ENCODE measurements at places on chromosomes 7 and 10.

- no peaks in the 10 kb centered on the region for H3K27me3 ChIP-seq
- DNase-seq: no peak
- H3K4me1 ChIP-seq: peaks cover 22% of the 10 kb centered on the region
- H3K27ac ChIP-seq: peak overlapping the region; percentile 93
Observed at GRCh38 chr7:107891636-107892366, 818 bp downstream of the DLD start.

DNA sequence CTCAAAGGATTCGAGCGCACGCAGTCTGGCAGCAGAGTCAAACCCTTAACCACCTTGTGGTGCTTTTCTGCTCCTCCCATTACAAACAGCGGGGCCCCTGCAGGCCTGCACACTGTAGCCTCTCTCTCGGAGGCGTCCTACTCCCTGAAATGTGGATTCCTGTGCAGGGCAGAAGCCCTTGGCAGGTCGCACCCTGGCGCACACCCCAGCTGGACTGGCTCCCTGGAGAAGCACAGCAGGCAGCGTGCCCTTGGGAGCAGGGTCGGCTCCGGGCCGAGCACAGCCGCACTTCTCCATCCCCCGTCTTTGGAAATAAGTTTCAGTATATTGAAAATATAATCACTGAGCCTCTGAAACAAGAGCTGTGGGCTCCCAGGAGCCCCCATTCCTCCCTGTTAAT, 144.1 kb downstream of the C10orf105 start:
- no peak overlapping the region for H3K27ac ChIP-seq
- no peak for DNase-seq
- no peaks in the 10 kb centered on the region for H3K36me3 ChIP-seq
- H3K4me1 ChIP-seq: peaks cover 8% of the 10 kb centered on the region

- no peak overlapping the region for H3K4me3 ChIP-seq
- H3K4me1 ChIP-seq: no peaks in the 10 kb centered on the region
- H3K27ac ChIP-seq: no peak overlapping the region
- H3K36me3 ChIP-seq: no peaks in the 10 kb centered on the region
- peak; percentile 75 for DNase-seq
Observed at GRCh38 chr10:2081501-2081900, 344.2 kb upstream of the ADARB2 start.

DNA sequence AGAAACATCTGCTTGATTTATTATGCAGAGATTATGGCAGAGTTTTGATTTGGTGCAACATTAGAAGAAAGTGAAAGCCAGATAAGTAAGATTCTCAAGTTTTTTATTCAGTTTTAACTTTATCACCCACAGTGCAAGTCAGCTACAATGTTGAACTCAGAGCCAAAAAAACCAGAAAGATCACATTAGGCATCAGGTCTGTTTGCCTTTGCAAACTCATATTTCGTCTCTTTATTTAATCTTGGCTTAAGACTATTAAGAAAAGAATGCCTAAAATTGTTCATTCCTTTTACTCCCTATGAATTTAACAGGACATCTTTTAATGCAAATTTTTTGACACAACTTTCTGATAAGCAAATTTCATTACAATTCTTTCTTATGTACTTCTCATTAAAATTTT, 76.0 kb upstream of the TMEM26 start:
- DNase-seq: peak; percentile 41
- no peak overlapping the region for H3K27ac ChIP-seq
- no peaks in the 10 kb centered on the region for H3K4me1 ChIP-seq
- H3K27me3 ChIP-seq: no peaks in the 10 kb centered on the region
- no peak overlapping the region for H3K4me3 ChIP-seq

DNA sequence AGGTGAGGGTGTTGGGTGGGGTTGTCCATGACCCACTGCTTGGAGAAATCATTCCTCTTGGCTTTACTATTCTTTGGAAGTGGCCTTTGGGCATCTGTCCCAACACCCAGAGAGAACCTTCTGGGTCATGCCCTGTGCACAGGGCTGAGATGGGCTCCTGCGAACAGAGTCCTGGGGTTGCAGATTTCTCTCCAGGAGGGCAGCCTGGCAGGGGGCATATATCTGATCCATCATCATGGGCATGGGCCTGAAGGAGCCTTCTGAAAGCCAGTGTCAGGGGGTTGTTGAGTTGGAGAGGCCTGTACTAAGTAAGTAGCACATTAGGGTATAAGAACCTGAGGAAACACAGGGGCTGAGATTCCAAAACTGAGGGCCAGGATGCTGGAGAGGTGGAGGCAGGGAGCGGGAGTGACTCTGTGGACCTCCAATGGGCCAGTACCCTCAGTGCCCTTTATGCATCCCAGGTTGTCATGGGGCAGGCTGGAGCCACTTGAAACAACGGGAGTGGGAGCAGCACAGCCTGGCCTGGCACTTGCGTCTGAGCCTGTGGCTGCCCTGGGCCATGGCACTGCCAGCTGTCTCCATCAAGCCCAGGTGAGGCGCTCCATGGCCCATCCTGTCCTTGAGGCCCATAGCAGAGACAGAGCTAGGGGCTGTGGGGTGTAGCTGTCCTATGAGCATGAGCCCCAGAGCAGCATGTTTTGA, 203.7 kb downstream of the GRID1 start:
- no peaks in the 10 kb centered on the region for H3K27me3 ChIP-seq
- DNase-seq: no peak
- H3K4me3 ChIP-seq: no peak overlapping the region

DNA sequence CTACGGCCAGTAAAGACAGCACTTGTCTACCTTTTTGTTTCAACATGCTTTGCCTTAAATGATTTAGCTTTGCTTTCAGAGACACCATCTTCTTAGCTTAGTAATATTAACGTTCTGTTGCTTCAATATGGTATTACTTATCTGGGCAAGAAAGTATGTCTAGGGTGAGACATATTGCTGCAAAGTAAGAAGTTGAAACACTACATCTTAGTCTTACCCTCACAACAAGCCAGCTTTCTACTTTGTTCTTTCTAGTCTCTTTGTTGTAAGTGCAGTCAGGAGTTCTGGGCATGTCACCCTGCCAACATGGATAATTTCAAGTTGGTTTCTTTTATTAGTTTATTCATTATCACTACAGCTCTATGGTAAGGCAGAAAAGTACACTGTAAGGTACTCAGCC, 122.7 kb upstream of the DNAJB12 start:
- no peaks in the 10 kb centered on the region for H3K27me3 ChIP-seq
- no peak overlapping the region for H3K4me3 ChIP-seq
- H3K27ac ChIP-seq: no peak overlapping the region
- DNase-seq: no peak

DNA sequence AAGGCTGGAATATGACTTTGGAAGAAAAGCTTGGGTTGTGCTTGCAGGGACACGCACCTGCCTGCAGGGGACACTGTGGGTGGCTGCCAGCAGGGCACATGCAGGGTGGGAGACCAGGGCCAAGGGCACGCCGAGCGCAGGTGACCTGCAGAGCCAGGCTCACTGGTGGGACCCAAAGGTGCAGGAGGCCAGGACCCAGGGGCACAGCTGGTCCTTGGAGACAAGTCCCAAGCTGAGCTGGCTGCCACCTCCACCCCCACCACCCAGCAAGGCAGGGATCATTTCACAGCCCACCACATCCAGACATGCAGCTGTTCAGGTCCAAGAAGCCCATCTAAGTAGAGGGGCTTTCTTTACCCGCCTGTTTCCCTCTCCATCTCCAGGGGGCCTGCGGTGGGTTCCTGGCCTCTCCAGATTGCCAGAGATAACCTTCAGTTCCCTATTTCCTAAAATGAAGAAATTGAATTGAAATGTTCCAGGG, 13.8 kb upstream of the CLIP2 start:
- no peak for DNase-seq
- no peaks in the 10 kb centered on the region for H3K27me3 ChIP-seq
- H3K4me3 ChIP-seq: no peak overlapping the region
